ENCODE measurements at places on chromosomes 4 and X. TPM values are rescaled to one million over a fixed set of nuclear protein-coding genes. Genes with fewer than 3 reads are reported as not detected.

DNA sequence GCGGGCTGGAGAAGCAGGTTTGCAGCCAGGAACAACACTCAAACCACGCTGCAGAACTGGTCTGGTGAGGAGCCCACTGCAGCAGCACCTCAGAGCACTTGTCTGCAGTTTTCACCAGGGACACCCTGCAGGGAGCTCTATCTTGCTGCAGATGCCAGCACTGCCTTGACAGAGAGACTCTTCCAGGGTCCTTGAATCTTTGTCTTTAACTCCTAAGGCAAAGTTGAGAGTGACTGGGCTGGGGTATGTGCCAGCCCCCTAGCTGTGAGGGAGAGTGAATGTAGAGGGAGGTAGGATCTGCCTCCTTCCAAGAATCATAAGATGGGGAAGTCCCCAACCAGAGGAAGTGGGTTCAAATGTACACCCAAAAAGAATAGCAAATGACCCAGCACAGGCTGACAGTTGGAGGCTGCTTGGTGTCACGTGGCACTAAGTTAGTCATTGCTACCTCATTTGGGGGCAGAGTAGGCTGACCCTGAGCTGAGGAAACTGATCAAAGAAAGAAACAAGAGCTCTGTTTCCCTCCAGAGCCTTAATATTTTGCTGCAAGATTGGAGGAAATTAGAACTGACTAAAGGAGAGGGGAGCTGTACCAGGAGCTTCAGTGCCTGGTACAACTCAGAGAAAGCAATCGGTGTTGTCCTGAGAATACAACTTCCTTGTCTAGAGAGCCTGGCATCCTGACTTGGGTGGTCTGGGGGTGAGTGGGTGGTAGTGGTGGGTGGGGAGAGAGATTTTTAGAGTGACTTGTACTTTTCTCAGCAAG is 28.2 kb upstream of the HUWE1 start:
- H3K27me3 ChIP-seq: no peaks in the 10 kb centered on the region
- peaks cover 60% of the 10 kb centered on the region for H3K4me1 ChIP-seq
- H3K36me3 ChIP-seq: peaks cover 22% of the 10 kb centered on the region
- peak overlapping the region; percentile 85 for H3K4me3 ChIP-seq
- peak; percentile 75 for DNase-seq

DNA sequence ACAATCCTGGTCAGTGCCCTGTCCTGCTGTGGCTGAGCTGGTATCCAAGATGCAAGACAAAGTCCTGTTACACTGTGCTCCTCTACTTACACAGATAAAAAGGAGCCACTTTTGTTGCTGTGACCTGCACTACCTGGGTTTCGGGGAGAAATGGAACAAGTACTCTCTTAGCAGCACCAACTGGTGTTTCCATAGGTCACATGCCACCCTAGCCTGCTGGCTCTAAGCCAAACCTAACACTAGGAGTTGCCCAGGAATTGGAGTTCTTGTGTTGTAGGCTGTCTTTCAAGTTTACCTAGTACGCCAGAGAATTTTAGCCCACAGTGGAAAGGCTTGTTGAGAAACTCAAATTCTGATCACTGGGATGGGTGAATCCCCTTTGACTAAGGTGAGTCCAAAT is 727.4 kb downstream of the FAM133A start:
- no peak overlapping the region for H3K27ac ChIP-seq
- no peak overlapping the region for H3K4me3 ChIP-seq
- no peaks in the 10 kb centered on the region for H3K4me1 ChIP-seq
- no peak for DNase-seq
- no peaks in the 10 kb centered on the region for H3K27me3 ChIP-seq
- H3K36me3 ChIP-seq: no peaks in the 10 kb centered on the region

DNA sequence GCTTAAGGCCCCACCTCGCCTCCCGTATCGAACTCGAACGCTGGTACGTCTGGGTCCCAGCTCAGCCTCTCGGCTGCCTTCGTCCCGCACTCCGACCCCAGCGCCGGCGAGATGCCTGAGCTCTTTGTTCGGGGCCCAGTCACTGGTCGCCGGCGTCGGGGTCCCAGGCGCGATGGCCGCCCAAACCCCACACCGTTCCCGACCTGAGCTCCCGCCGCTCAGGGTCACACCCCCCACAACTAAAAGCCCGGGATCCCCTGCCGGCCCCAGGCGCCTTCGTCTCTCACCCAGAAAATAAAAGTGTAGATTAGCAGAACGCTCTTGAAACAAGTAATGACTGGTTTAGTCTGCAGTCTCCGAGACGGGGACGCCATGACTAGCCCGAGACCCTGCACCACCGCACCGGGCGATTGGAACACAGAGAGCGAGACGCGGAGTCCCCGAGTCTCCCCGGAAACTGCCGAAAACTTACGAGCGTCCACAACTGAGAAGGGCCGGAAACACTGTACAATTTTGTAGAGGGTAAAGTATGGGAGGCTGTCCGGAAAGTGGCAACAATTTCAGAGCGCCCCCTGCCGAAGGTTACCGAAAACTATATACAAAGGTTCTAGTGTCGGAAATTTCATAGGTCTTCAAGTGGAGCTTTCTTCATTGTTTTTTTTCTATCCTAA is at the start of gene TSPAN6:
TSS of gene TSPAN6 (minus strand) at position 486 of the 671 bp plus-strand sequence. CDS start at position 374, 112 bp downstream.
- peaks cover 29% of the 10 kb centered on the region for H3K27me3 ChIP-seq
- H3K4me1 ChIP-seq: peaks cover 3% of the 10 kb centered on the region
- H3K27ac ChIP-seq: no peak within 1 kb of the TSS
- peak within 1 kb of the TSS; percentile 71 for H3K4me3 ChIP-seq
- DNase-seq: peak; percentile 61

GRCh38 chr4:14667624-14668151 is 334.6 kb upstream of the CPEB2 start:
- H3K4me3 ChIP-seq: no peak overlapping the region
- no peaks in the 10 kb centered on the region for H3K27me3 ChIP-seq
- no peaks in the 10 kb centered on the region for H3K4me1 ChIP-seq
- no peak for DNase-seq
- H3K36me3 ChIP-seq: no peaks in the 10 kb centered on the region
- no peak overlapping the region for H3K27ac ChIP-seq

- no peaks in the 10 kb centered on the region for H3K4me1 ChIP-seq
- H3K36me3 ChIP-seq: no peaks in the 10 kb centered on the region
- H3K4me3 ChIP-seq: no peak overlapping the region
- no peaks in the 10 kb centered on the region for H3K27me3 ChIP-seq
- H3K27ac ChIP-seq: no peak overlapping the region
Measured at GRCh38 chr4:47209833-47210232, 178.5 kb downstream of the GABRB1 start.

DNA sequence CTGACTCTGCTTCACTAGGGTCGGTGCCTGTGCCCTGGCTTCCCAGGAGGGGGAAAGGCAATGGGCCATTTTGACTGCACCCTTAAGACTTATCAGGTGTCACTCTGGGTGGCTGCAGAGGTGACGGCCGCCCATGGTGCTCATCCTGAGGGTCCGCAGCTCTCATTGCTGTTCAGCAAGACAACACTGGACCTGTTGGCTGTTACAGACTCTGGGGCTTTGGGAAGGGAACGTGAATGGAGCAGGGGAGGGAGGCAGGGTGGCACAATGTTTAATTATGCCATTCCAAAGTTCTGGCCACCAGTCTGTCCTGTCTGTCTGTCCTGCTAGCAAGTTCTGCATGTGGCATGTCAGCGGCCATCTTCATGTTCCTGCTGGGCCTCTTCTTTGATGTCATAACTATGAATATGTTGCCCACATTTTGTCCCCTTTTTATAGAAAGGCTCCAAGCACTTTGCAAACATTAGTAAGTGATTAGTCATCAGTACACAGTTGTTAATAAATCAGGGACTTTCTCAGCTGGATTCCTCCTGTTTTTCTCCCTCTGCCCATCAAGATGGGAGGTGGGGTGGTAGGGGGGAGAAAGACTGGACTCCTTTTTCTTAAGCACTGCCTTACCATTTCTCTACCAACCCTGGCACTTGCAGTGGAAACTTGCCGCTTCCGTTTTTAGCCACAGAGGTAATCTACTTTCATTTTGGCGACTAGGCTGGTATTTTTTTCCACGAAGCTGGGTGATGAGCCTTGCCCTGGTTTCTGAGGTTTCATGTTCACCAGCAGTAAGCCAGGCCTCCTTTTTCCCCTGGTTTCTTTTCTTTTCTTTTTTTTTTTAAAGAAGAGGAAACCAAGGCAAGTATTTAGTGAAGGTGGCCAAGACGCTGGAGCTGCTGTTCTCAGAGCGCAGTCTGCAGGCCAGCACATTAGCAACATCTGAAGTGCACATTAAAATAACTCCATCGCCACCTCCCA is 88.6 kb upstream of the TRIM2 start:
- H3K36me3 ChIP-seq: no peaks in the 10 kb centered on the region
- peak; percentile 82 for DNase-seq
- H3K4me1 ChIP-seq: peaks cover 3% of the 10 kb centered on the region
- H3K27me3 ChIP-seq: peaks cover 44% of the 10 kb centered on the region
- H3K4me3 ChIP-seq: peak overlapping the region; percentile 6

DNA sequence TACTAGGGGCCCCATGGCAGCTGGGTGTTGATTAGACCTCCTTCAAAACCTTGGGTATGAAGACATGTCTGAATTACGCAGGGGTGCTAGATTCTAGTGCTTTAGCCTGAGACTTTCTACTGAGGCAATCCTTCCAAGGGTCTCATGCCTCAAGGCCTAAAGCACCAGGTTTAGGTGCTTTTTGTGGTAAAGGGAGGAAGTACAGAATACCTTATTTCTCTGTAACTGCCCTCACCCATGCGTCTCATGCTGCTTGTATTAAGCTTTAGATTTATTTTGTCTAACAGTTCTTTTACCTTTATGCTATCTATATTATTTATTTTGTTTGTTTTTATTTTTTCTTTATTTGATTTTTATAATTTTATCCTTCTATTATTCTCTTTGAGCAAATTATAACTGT is 190.2 kb upstream of the GK2 start:
- no peaks in the 10 kb centered on the region for H3K4me1 ChIP-seq
- H3K27me3 ChIP-seq: peaks cover 3% of the 10 kb centered on the region
- DNase-seq: no peak
- no peaks in the 10 kb centered on the region for H3K36me3 ChIP-seq

GRCh38 chrX:104098151-104098808 is 14.0 kb upstream of the ZCCHC18 start:
- no peaks in the 10 kb centered on the region for H3K27me3 ChIP-seq
- H3K4me1 ChIP-seq: peaks cover 2% of the 10 kb centered on the region
- no peaks in the 10 kb centered on the region for H3K36me3 ChIP-seq
- H3K4me3 ChIP-seq: no peak overlapping the region

Gene SLITRK4
- total RNA-seq: not detected

Gene SRP72
- 142 TPM for total RNA-seq

Gene SPCS3
- 233 TPM for total RNA-seq
